SK-N-DZ (cell line): ENCODE measurements at places on chromosomes 13 and 19.
A peak's percentile ranks its signal among the peaks of the same experiment; 100 is the strongest.

GRCh38 chr19:16142032-16142580, 1.4 kb upstream of the HSH2D start:
- no peak for DNase-seq

DNA sequence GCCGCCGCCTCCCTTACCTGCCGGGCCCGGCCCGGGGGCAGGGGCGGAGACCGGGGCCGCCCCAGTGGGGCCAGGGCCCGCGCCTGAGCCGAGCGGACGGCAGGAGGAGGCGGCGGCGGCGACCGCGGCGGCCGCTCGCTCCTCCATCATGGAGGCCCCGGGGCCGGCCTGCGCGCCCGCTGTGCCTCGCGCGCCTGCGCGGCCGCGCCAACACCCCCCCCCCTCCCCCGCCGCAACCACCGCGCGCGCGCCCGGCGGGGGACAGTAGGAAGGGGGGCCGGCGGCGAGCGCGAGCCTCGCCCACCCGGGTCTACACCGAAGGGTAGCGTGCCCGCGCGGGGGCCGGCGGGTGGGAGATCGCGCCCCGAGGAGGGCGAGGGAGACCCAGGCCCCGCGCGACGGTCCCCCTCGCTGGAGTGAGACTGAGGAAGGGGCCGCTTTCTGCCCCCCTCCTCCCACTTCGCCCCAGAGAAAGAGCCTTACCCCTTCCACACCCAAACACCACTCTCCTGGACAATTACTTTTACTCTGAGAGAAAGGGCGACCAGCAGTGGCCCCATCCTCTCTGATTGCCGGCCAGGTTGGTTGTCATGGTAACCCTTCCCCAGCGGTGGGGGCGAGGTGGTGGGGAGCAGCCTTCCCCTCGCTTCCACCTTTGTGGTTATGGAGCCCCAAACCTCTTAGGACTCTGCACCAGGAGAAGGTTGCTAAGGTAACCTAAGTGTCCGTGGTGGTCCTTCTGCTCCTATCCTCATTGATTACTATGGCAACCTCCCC, at the start of gene STRN4:
Gene STRN4 (minus strand): TSS at position 170 of the 777 bp plus-strand sequence. CDS start 20 bp downstream, at position 150.
- DNase-seq = peak; percentile 29

DNA sequence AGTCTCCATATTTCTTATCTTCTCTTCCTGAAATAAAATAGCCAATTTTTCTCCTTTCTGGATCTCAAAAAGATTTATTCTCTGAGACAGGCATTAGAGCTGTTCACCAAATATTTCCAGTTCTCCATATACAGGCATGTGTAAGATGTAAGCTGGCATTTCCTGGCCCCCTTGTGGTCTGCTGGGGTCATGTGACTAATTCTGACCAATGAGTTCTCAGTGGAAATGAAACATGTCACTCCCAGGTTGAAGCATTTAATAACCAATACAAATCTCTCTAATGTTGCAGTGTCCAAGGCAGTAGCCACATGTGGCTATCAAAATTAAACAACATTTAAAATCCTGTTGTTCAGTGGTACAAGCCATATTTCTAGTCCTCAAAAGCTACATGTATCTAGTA, 14.8 kb upstream of the CACNA1A start:
- DNase-seq = no peak

DNA sequence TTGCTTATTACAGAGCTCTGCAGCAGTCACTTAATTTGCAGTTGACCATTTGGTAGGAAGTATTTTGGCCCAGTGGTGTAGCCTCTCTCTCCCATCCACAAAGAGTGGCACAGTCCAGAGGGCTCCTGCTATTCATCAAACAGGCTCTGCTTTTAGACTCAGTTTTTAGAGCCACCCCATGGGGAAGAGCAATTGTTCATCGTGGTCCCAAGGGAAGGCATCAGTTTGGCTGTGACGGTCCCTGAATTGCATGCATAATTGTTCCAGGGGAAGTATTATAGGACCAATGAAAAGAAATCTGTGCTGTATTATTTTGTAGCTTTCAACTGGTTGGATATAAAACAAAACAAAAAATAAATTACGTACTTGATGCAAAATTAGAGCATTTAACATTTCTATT, 799.0 kb downstream of the DACH1 start:
- no peak for DNase-seq

GRCh38 chr13:43364210-43365038, 341.0 kb downstream of the DNAJC15 start:
- DNase-seq = peak; percentile 37

GRCh38 chr13:94395860-94396259, 83.6 kb downstream of the DCT start:
- DNase-seq = no peak

DNA sequence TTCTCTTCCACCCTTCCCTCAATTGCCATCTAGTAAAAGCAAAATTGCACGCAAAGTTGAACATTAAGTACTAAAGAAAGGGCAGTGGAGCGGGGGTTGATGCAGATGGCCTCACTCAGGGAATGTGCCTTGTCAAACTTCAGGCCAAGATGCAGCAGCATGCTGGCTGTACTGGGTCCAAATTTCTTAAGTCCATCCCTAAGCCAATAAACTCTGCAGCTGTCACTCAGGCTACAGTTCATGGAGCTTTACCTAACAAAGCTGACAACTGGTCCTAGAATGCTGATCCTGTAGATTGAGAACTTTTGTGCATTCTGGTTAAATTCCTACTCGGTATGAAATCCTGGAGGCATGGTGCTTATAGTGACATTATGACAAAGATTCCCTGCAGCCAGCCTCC, 88.4 kb downstream of the FOXO1 start:
- no peak for DNase-seq

DNA sequence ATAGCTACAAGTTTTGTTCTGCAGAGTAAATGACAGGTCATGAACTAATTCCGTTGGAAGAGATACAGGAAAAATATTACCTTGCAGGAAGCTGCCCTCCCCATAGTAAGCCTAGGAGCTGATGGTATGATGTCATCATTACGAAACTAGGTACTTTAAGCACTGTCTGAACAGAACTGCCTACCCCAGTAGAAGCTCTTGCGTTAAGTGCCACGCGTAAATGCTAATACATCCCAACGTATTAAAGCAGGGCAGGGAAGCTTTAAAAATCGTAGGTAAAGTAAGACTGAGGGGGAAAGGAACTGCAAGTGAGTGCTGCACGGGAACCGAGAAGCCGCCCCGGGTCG, 572 bp downstream of the UGGT2 start:
- peak; percentile 41 for DNase-seq

DNA sequence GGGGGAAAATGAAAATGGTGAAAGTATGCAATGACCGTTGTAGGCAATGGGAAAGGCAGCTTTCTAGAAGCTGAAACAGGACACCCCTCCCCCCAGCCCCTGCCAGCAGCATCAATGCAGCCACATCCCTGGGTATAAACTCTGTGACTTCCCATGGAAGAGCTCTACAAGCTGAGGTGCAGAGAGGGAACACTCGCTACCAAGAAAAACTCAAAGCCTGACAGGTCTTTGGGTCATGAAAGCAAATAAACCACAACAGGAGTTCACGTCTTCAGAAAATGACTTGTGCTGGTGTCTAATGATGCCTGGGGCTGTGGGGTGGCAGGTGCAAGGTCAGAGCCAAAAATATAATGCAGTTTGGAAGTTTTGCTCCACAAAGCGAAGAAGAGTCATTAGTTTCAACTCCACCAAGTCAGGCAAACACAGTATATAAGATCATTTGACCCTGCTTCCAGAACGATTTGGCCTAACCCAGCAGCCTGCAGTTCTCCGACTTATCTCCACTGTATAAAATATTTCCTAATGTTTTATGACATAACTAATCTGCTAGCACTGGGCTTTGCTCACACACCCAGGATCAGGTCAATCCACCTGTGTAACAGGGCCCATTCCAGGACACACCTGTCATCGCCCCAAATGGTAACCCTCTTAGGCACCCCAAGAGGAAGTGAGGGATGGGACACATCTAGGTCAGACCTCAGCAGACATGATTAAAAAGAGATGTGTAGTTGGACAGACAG, 102.1 kb downstream of the IRS2 start:
- no peak for DNase-seq
